Activated naive CD4-positive, alpha-beta T cell treated with Interleukin-2 at 50 U/mL for 16 hours (primary cell): ENCODE measurements at places on chromosomes 1 and 21.

DNA sequence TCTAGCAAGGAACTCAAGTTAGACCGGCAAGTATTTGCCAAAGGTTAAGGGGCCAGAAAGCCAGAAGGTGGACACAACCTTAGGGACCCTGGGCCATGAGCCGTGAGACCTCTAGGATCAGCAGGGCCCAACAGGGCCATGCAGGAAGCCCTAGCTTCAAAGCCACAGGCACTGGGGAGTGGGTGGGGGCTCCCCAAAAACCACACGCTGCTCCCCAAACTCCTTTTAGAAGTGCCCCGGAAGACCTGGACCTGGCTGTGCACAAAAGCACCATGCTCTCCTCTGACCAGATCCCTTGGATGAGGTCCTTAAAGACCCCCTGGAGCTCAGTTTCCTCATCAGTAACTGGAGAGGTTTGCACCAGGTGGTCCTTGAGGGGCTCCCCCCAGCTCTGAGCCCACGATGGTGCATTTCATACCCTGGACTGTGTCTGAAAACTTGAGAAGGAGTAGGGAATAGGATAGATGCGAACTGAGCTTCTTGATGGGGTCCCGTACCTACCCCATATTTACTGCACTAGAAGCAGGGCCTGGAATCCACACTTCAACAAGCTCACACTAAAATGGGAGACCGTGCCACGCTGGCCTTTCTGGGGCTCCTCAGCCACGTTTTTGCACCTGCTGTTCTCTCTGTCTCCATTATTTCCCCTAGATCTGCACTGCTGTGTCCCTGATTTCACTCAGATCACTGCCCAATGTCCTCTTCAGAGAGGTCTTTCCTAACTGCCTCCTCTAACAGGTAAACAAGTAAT is 40.6 kb upstream of the LBR start:
- peak; percentile 31 for DNase-seq

GRCh38 chr1:157237522-157237921 is 99.3 kb upstream of the ETV3 start:
- no peak for DNase-seq

- no peak for DNase-seq
Measured at GRCh38 chr21:15557925-15558324, 171.9 kb upstream of the USP25 start.

DNA sequence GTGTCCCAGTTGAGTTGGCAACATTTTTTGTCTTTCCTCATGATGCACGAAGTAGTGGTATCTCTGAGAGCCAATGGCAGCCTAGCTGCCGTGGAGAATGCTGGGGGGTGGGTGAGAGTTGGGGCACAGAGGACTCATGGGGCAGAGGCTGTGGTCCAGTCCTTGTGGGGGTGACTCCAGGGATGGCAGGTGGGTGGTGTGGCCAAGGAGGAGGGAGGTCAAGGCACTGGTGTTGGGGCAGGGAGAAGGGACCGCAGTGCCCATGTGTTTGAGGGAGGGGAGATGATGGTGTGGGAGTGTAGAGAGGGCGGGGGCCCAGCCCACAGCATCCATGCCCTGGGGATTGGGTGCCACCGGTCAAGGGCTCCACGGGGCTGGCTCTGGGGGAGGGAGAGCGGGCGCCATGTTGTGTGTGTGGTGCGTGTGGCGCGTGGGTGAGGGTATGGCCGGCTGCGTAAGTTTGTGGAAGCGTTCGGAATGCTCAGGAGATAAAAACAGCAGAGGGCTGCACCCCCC is 63.5 kb downstream of the PRKCZ start:
- no peak for DNase-seq

DNA sequence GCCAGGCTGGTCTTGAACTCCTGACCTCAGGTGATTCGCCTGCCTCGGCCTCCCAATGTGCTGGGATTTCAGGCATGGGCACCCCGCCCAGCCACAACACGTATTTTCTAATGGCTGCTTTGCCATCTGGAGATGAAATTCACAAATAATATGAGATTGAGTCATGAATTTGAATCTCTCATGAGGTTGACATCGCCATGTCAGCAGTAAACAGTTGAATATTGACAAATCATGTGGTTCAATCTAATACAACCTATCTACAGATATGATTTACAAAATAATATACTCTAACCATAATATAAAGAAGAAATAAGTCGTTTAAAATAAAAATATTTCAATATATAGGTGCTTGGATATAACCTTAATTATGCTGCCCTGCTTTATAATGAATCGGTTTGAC is 42.1 kb downstream of the MYOM3 start:
- no peak for DNase-seq

DNA sequence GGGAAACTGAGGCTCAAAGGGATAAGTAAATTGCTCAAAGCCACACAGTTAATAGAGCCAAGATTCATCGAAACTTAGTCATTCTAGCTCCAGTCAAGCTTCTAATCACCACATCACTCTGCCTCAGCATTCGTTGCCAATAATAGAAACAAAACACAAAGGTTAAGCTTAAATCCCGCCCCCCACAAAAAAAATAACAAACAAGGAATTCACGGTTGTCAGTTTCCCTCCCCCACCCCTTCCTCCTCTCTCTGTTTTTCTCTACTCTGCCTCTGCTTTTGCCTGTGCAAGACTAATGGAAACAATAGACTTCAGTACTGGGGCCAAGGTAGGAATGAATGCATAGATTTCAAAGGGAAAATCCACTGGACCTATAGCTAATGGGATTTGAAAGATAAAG is 70.7 kb upstream of the ZNF644 start:
- DNase-seq: no peak

GRCh38 chr1:226485192-226485591 is 63.4 kb upstream of the STUM start:
- DNase-seq: no peak

DNA sequence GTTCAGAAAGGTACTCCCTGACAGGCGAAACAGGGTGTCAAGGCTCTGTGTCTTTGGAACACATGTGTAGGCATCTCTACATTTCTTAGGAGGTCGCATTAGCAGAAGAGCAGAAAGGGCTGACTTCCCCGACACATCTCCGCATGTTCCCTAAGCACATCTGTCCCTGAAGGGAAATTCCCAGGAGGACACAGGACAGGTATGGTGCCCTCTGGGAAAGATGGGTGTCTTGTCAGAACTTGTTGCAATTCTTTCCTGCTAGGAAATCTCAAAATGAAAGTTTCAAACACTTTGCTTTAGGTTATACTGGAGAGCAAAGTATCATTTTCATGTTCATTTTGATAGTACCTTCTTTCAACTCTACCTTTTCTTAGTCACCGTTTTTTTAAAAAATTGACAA is 2.0 kb downstream of the DSCAM start:
- DNase-seq: no peak

GRCh38 chr1:115491298-115492018 is 150.3 kb upstream of the VANGL1 start:
- DNase-seq: no peak

DNA sequence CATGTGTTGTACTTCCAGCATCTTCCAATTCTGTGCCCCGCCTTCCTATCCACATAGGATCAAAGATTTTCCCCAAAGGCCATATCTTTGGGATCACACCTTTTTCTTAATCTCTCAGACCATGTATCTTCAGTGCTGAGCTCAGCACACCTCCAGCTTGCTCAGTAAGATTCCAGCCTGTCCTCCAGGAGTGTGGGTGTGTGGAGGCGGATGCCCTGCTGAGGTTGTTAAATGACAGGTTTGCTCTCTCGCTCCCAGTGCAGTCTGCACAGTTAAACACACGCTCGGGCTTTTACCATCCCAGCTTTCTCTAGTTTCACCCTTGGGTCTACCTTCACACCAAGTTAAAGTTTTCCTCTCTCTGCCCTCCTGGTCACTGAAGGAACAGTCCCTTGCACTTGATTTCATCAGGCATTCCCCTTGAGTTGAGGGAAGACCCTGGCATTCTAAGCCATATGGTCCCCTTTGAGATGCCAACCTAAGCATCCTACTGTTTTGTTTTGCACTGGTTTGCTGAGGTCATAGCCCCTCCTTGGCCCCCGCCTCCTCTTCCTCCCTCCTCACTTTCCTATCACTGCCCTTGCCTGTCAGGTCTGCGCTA is 13.7 kb downstream of the MYOG start:
- DNase-seq: no peak

GRCh38 chr1:183922197-183922596 is 115.3 kb downstream of the COLGALT2 start:
- no peak for DNase-seq

DNA sequence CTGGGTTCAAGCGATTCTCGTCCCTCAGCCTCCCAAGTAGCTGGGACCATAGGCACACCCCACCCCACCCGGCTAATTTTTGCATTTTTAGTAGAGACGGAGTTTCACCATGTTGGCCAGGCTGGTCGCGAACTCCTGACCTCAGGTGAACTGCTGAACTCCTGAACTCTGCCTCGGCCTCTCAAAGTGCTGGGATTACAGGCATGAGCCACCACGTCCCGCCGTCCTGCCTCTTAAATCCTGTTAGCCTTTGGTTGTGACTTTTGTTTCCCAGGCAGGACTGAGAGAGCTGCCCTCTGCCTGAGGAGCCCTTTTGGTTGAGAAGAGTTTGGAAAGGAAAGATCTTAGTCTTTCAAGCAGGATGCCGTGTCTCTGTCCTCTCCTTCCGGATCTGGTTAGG is 59.3 kb upstream of the C1orf174 start:
- DNase-seq: no peak

DNA sequence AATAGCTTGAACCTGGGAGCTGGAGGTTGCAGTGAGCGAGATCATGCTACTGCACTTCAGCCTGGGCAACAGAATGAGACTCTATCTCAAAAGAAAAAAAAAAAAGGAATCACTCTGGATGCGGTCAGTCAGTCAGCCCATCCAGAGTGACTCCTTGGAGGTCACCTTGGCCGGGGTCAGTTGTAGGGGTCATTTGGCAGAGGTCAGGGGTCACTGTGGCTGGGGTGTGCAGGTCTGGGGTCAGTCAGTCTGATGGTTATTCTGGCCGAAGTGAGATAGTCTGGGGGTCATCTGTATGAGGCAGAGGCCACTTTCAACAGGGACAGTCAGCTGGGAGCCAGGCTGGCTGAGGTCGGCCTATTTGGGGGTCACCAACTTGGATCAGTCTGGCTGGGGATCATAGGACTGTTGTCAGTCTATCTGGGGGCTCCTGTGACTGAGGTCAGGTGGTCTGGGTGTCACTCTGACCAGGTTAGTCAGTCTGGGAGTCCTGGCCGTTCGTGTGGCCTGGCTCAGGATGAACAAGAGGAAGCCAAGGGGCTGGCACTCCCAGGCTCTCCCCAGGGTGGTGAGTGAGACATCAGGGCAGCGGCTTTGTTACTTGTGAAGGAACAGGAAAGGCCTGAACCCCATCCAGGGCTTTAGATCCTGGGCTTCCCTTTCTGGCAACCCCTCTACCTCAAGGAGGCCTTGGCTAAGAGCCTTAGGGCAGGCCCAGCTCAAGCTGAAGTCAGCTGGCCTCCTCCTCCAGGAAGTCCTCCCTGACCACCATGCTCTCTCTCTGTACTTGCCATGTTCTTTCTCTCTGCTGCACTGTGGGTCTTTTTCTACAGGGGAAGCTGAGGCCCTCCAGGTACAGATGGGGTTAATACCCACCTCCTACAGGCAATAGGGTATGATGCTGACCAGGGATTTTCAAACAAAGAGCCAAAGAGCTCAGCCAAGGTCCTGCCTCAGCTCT is 15.1 kb downstream of the PTPRU start:
- DNase-seq: no peak

GRCh38 chr1:220983877-220984635 is 104.8 kb downstream of the HLX start:
- DNase-seq: no peak

DNA sequence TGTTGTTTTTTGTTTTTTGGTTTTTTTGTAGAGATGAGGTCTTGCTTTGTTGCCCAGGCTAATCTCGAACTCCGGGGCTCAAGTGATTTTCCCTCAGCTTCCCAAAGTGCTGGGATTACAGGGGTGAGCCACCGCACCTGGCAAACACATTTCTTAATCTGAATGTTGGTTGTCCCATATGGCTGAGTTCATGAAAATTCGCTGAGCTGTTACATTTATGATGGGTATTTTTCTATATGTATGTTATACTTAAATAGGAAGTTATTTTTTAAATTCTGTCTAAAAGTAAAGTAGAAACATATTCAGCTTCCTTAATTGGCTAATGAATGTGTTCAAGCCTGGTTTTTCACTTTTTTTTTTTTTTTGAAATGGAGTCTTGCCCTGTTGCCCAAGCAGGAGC is 75.1 kb downstream of the ASH1L start:
- no peak for DNase-seq

DNA sequence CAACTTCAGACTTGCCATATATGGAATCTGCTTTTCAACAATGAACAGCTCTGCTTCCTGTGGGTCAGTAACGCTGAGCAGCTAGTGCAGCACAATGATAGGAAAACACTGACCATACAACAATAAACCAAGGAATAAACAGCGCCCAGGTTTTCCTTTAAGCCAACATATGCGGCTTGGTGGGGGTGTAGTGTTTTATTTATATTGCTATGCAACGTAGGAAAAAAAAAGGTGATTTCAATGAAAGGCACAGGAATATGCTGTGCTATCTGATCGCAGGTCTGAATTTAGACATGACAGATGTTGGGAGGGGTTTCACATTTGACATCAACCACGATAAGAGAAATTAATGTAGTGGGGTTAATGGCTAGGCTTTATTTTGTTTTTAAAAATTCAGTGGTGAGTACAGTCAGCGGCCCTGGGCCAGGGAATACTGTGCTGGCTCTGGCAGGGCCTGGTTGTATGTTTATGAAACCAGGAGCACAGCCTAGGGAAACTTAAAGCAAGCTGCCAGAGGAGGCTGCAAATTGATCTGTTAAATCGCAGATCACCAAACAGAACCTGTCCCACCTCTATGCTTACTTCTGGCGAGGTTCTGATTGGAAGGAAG is 4.3 kb downstream of the TSPAN2 start:
- no peak for DNase-seq

GRCh38 chr1:203359010-203359571 is 8.2 kb upstream of the FMOD start:
- DNase-seq: no peak

DNA sequence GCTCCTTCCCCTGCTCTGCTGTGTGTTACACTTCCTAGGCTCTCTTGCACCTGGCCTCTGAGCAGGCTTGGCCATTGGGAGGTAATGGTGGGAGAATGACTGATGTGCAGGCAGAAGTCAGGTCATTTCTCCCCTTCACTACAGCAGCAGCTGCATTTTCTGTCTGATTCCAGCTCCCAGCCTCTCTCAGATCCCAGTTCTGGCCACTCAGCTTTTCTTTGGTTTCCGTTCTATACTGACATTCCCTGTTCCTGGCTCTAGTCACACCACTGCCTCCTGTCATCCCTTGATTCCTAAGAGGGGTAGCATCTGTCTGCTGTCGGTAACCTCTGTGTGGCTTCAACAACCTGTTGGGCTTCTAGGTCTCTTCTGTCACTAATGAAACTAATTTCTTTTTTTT is 127.7 kb upstream of the HOOK1 start:
- DNase-seq: no peak

- no peak for DNase-seq
Measured at GRCh38 chr1:193766329-193766728, 579.9 kb upstream of the B3GALT2 start.
